ENCODE measurements at places on chromosomes 16 and 17.

GRCh38 chr17:58572846-58573245 lies 58.4 kb upstream of the MTMR4 start:
- DNase-seq: no peak

GRCh38 chr16:52439171-52439701 lies 107.7 kb downstream of the TOX3 start:
- no peak for DNase-seq

GRCh38 chr17:77515227-77515626 lies 374.5 kb downstream of the SEC14L1 start:
- DNase-seq: no peak

DNA sequence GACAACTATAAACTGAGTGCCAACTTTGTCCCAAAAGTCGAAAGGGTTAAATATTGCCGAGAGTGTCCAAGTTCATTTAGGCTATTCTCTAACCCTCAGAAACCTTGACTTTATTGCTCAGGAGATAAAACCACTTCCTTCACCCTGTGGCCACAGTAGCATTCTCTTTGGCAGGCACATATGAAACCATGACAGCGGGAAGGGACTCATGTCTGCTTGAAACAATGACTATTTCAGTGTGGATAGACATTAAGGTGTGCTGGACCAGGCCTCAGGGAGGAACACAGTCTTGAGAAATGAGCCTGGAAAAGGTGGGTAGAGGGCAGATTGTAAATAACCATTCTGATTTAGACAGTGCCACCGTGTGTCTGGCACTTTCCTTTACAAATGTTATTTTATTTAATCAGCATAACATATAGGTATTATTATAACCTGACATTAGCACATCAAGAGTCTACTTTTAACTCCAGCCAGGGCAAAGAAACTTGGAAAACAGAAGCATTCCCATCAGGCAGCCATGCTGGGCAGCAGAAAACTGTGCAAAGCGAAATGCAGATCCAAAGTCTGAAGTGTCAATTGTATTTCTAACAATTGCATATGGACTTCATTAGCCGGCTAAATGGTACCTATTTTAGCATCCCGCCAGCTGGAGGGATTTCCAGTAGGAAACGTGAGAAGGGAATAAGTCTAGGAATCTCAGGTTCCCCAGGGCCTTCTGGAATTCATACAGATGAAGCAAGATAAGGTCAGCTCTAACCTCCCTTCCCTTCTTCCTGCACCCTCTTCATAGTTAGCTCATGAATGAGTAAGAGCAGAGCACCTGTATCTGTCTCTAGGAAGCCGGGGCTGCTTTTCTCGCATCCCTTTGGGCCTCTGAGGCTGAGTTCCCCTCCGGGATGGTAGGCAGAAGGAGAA lies 212.8 kb upstream of the ELAC2 start:
- DNase-seq: no peak
